ENCODE measurements at places on chromosomes 1 and 21. TPM values are rescaled to one million over a fixed set of nuclear protein-coding genes. Genes with fewer than 3 reads are reported as not detected.

DNA sequence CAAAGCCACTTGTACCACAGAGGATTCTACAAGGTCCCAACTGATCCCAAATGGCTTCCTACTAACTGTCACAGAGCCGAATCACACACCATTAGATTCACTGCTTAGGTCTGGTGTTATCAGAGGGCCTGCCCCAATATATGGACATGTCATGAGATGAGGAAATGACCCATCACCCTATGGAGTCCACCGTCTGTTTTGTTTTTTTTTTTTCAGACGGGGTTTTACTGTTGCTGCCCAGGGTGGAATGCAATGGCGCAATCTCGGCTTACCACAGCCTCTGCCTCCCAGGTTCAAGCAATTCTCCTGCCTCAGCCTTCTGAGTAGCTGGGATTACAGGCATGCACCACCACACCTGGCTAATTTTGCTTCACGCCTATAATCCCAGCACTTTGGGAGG is 83.8 kb upstream of the ETS2 start:
- H3K27ac ChIP-seq = no peak overlapping the region
- peaks cover 9% of the 10 kb centered on the region for H3K27me3 ChIP-seq
- no peaks in the 10 kb centered on the region for H3K36me3 ChIP-seq
- H3K4me1 ChIP-seq = no peaks in the 10 kb centered on the region

DNA sequence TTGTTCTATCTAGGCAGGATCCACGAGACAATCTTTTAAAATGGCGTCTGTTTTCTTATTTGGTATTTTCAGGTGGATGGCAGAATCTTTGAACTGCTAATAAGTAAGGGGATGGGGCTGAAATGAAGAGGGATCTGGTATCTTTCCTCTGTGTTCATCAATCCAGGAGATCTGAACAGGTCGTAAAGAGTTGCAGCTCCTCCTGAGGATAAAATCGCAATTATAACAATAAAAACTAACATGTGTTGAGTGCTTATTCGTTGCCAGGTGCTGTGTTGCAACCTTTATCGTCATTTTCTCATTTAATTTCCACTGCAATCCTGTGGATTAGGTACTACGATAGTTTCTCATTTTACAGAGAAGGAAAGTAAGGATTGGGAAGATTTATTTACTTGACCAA is 134.6 kb upstream of the DPYD start:
- no peak for DNase-seq
- peaks cover 28% of the 10 kb centered on the region for H3K27me3 ChIP-seq
- H3K4me3 ChIP-seq = no peak overlapping the region
- no peak overlapping the region for H3K27ac ChIP-seq
- H3K4me1 ChIP-seq = peaks cover 17% of the 10 kb centered on the region
- H3K36me3 ChIP-seq = no peaks in the 10 kb centered on the region

Gene F13B
- polyA plus RNA-seq = not detected

DNA sequence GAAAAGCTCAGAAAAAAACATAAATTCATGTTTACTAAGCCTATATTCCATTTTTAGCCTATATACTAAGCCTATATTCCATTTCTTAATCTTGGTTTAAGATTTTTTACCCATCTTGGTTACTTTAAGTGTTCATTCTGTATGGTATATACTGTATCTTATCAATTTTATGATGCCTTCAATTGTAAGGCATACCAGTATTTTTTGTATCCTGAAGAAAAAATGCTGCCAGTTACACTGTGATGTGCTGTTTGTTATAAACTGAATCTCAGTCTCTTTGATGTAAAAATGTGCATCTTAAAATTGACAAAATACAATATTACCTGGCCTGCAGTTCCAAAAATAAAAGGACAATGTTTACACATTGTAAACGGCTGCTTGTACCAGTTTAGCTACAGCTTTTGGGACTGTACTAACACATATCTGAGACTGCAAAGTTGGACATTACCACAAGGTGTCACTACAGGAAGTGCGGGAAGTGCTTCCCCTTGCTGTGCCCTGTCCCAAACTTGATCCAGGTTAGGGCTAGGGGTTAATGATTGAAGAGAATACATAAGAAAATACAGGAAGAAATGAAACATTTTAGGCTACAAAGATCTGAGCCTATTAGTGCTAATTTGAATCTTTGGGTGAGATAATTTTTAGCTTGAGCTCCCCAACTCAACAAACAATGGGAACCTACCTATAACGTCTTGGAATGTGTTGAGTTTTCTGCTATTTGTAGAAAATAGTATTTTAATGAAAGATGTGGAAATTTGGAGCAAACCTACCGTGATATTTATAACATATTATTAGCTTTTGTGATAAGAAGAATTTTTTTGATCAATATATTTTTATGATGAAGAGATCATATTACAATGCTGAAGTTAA is 108.9 kb downstream of the LBR start:
- H3K4me1 ChIP-seq = no peaks in the 10 kb centered on the region
- no peaks in the 10 kb centered on the region for H3K36me3 ChIP-seq
- no peak overlapping the region for H3K27ac ChIP-seq

Gene CLDN17
- not detected for polyA plus RNA-seq

DNA sequence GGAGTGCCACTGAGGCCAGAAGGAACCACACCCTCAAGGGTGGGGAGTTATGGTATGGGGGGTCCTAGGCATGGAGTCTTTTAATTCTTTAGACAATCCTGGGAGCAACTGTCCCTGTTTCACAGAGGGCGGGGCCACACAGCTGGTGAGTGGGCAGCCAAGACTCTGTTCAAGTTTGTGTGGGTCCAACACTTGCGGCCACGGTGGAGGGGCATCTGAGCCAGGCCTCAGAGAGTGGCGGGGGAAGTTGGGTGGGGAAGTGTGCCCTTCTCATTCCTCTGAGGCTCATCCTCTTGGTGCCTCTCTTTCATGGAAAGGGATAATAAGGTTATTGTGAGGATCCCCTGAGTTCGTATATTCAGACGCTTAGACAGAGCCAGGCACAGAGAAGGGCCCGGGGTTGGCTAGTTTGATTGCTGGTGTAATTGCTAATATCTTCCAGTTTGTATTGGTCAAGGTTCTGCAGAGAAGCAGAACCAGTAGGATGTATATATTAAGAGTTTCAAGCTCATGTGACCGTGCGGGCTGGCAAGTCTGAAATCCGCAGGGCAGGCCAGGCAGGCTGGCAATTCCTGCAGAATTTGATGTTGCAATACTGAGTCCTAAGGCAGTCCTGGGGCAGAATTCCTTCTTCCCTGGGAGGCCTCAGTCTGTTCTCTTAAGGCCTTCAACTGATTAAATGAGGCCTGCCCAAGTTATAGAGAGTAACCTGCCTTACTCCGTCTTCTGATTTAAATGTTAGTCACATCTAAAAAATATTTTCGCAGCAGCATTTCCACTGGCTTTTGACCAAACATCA is 15.9 kb downstream of the PCSK9 start:
- H3K4me3 ChIP-seq = no peak overlapping the region
- H3K4me1 ChIP-seq = no peaks in the 10 kb centered on the region
- H3K27me3 ChIP-seq = peaks cover 3% of the 10 kb centered on the region
- no peak overlapping the region for H3K27ac ChIP-seq
- DNase-seq = no peak

DNA sequence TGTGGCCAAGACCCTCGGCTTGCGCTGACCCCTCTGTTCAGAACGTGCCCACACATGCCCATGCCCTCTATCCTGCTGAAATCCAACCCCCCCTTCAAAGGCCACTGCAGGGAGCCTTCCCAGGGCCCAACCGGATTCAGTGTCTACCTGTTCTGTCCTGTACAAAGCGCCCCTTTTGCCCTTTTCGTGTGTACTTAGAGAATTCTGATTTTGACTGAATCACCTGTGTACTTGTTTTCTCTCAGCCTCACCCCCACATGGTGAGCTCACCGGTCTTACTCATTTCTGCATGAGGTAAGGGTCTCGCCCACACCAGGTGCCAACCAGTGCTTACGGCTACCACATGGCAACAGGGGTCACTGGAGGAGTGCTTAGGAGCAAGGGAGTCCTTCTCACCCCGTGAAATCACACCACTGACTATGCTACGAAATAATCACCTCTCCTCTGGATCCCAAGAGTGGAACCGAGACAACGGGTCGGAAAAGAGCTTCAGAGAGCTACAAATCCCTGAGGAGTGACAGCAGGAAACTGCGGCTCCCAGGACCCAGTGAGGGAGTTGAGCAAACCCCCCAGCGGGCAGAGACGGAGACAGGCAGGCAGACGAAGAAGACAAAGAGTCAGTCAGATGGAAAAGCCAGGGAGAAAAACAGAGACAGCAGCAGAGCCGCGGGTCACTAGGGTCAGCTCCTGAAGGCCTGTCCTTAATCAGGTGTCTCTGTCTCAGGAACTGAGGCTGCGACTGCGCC is 2.1 kb upstream of the S100A2 start:
- H3K4me1 ChIP-seq = peaks cover 27% of the 10 kb centered on the region
- no peak for DNase-seq
- H3K36me3 ChIP-seq = no peaks in the 10 kb centered on the region
- H3K27me3 ChIP-seq = peaks cover 2% of the 10 kb centered on the region
- no peak overlapping the region for H3K27ac ChIP-seq
- H3K4me3 ChIP-seq = peak overlapping the region; percentile 4

DNA sequence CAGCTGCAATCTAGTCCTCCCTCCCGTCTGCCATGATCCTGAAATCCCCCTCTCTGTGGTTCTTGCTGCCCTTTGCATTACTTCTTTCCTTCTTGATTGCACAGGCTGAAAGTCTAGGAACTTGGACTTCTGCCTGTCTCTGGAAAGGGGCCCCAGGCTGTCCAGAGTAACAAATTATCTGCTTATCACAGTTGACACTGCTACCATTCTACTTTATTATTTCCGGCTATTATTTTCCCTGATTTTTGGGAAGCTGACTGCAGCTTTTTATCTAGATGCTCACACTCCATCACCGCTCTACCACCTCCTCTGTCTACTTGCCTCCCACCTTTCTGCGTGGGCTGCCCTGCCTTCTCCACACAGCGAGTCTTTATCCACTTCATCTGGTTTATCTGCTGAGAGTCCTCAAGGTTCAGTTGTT is 202.1 kb upstream of the PLXNA2 start:
- no peaks in the 10 kb centered on the region for H3K36me3 ChIP-seq
- no peaks in the 10 kb centered on the region for H3K4me1 ChIP-seq
- no peak for DNase-seq

DNA sequence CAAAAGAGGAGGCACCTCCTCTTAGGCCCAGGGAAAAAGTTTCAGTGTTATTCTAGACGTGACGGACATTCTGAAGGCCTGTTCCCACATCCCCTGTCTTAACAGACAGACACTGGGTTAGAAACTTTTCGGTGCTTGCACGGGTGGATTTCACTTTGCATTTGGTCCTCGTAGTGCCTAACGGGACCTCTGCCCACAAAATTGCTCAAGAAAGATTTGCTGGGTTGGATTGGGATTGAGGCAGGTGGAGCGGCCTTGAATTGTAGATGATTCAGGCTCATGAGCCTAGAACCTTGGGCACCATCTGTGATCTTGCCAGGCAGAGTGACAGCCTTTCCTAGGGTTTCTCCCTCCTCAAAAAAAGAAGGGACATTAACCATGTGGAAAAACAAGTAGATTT is 2.8 kb downstream of the PLA2G5 start:
- H3K36me3 ChIP-seq = no peaks in the 10 kb centered on the region
- DNase-seq = no peak
- peaks cover 3% of the 10 kb centered on the region for H3K27me3 ChIP-seq
- H3K27ac ChIP-seq = no peak overlapping the region
- H3K4me1 ChIP-seq = no peaks in the 10 kb centered on the region

DNA sequence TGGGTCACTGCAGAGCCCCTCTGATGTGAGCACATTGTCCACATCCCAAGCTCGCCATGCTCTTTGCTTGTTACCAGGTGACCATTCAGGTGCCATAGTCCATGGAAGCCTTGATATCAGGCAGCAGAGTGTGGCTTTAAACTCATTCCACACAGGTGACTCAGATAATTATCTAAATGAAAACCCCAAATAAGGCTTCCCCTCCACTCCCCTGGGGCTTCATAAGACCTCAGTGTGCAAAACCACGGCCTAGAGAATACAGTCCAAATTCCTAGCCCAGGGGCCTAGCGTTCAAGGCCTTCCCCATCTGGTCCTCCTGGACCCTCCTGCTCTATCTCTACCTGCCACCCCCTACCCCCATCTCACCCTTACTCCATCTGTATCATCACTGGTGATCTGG is 97.1 kb downstream of the ARHGEF10L start:
- no peak for DNase-seq
- no peak overlapping the region for H3K27ac ChIP-seq
- H3K27me3 ChIP-seq = peaks cover 1% of the 10 kb centered on the region
- no peaks in the 10 kb centered on the region for H3K36me3 ChIP-seq
- H3K4me3 ChIP-seq = no peak overlapping the region

GRCh38 chr1:70431874-70432273 is 20.8 kb downstream of the CTH start:
- no peak overlapping the region for H3K27ac ChIP-seq
- H3K27me3 ChIP-seq = peaks cover 3% of the 10 kb centered on the region
- H3K4me1 ChIP-seq = no peaks in the 10 kb centered on the region
- no peak for DNase-seq

DNA sequence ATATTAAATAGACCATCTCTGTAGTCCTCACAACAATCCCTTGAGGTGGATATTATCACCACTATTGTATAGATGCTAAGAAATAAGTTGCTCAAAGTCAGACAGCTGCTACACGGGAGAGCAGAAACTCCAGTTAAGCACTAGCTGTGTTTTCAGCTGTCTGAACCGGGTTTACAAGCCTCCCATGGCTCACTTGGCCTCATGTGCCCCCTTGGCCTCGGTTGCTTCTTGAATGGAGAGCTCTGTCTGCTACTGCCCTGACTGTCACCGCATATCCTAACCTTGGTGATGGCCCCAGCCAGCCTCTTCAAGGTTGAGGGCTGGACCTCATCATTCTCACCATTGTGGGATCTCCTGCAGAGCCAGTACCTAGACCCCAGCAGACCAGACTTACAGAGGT is 123.4 kb downstream of the AK5 start:
- no peak overlapping the region for H3K27ac ChIP-seq
- peaks cover 3% of the 10 kb centered on the region for H3K36me3 ChIP-seq
- H3K4me1 ChIP-seq = no peaks in the 10 kb centered on the region
- peaks cover 2% of the 10 kb centered on the region for H3K27me3 ChIP-seq

DNA sequence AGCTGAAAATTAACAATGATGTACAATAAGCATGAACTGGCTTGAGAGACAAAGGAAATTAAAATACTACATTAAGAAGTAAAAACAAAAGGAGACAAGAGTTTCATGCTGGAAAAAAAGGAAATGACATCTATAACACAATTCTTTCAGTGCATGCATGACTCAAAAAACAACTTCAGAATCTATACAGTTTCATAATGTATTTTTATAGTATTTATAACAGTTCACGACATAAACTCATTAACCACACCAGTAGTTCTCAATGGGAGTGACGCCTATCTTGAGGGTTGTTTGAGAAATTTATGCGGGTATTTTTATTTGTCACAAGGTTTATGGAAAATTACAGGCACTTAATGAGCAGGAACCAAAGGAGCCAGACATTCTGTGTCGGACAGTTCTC is 168.5 kb downstream of the SMYD3 start:
- no peaks in the 10 kb centered on the region for H3K27me3 ChIP-seq
- H3K27ac ChIP-seq = no peak overlapping the region
- DNase-seq = no peak
- no peak overlapping the region for H3K4me3 ChIP-seq
- peaks cover 4% of the 10 kb centered on the region for H3K36me3 ChIP-seq

Data from immature natural killer cell (primary cell).